Tibial nerve (tissue), 4 donors: ENCODE measurements at places on chromosomes 3 and 15.

DNA sequence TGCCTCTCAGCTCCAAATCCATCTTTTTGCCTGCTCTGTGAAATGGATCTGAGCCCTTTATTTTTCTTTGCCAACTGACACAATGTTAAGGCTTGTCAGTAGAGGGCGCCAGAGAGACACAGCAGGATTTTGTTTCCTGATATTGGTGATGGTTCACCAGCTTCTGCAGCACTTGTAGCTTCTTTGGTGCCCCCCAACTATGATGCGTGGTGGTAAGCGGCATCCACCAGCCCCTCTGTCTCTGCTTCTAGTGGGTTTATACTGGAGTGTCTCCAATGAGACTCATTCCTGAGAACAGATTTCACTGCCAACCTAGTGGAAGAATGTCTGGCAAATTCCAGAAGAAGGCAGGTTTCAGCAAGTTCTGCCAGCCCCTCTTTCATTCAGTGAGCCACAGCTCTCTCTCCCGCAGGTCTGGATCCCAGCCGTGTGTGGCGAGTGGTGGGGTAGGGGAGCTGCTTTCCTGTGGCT is 471.9 kb upstream of the FRG2C start:
- peak; percentile 65 for DNase-seq

GRCh38 chr3:39550354-39551051 is 83.0 kb downstream of the MOBP start:
- no peak for DNase-seq

- no peak for DNase-seq
Measured at GRCh38 chr15:88920186-88920891, 7.2 kb upstream of the MFGE8 start.

- DNase-seq = no peak
Measured at GRCh38 chr15:38670128-38671005, 105.8 kb upstream of the RASGRP1 start.

DNA sequence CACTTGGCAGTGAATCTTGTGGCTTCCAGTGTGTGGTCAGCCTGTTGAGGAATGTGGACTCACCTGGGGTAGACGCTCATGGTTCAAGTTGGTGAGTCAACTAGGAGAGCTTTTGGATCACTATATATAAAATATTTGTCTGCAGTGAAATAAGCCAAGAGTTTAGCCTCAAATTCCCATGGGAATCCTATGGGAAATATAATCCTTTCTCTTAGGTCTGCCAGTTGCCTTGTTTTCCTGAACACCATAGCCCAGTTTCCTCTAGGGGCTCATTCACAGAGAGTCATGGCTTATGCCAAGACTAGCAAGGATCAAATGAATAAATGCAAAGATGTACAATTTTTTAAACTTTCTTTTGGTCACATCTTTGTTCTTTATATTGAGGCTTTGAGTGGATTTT is 100.1 kb upstream of the NPHP3 start:
- DNase-seq = no peak

DNA sequence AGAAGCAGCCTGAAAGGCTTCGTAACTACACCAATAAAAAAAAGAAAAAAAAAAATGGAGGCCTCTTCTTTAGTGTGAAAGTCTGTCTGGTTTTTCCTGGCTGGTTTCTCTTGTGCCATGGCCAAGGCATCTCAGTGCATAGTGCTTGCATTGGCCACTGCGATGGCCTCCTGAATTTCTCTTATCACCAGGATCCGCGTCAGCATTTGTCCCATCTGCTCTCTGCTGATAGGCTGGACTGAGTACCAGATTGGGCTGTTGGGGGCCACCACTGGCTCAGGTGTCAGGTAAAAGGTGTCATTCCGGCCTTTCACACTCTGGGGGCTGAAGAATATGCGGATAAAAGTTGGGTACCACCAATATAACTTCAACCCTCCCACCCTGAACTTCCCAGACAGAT is 1.1 kb upstream of the IMPDH2 start:
- no peak for DNase-seq

GRCh38 chr15:40392986-40393948 is 10.7 kb downstream of the KNSTRN start:
- DNase-seq = no peak

DNA sequence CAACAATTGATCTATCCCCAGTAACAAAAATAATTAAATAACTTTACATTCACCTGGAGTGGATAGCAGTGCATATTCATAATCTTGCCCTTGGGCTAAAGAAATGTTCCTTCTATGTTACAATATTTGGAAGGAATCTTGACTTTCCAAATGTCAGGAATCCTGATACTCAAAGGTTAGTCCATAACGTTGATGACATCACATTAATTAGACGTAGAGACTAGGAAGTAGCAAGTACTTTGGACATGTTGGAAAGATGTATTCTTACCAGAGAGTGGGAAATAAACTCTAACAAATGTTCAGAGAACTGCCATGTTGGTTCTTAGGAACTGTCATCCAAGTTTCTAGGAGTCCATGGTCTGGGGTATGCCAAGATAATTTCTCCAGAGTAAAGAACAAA is 70.6 kb upstream of the SLC25A36 start:
- no peak for DNase-seq

DNA sequence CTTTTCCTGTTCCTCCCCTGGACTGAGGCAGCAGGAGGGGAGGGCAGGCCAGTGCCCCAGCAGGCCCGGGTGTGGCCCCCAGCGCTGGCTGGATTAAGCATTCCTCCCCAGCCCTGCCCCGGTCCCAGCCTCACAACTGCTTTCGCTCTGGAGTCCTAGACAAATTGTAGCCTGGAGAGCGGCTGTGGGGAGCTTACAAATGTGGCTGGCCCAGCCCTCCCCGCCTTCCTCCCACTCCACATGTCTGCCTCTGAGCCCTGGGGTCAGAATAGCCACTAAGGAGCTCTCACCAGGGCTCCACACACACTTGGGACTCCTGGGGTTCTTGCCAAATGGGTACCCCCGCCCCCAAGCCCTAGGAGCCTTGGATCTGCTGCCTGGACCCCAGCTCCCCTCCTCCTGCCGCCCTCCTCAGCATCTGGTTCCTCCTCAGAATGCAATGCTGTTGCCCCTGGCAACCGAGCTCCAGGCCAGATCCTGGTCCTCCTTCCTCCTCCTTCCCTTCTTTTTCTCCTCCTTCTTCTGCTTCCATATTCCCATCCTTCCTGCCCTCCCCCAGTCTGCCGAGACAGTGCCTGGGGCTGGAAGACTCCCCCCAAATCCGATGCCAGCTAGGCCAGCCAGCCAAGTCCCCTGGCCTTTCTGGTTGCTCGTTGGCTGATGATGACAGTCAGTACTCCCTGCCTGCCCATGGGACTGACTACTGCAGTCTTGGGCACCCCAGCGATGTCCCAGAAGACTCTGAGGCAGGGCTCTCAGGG is 91.1 kb downstream of the LINGO1 start:
- DNase-seq = peak; percentile 32

DNA sequence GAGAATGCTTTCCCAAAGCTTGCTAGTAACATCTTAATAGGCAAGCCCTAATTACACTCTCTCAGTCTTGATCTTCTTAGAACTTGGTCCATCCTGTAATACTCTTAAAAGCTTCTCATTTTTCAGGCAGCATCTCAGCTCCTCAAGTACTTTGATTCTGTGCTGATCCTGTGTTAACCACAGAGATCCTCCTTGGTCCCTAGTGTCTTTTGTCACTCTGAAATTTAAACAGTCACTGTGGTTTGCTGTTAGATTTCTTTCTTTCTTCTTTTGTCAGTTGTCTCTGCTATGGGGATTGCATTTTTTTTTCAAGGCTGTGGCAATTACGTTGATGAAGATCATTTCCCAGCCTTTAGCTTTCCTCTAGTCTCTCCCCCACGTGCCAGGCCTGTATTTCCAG is 26.0 kb upstream of the UBE3A start:
- no peak for DNase-seq

- DNase-seq = no peak
Measured at GRCh38 chr15:48433226-48433886, 102.1 kb downstream of the DUT start.

- DNase-seq = no peak
Measured at GRCh38 chr15:99711625-99712024, 21.6 kb downstream of the LYSMD4 start.

- DNase-seq = no peak
Measured at GRCh38 chr3:52145736-52146110, 8.5 kb downstream of the POC1A start.

DNA sequence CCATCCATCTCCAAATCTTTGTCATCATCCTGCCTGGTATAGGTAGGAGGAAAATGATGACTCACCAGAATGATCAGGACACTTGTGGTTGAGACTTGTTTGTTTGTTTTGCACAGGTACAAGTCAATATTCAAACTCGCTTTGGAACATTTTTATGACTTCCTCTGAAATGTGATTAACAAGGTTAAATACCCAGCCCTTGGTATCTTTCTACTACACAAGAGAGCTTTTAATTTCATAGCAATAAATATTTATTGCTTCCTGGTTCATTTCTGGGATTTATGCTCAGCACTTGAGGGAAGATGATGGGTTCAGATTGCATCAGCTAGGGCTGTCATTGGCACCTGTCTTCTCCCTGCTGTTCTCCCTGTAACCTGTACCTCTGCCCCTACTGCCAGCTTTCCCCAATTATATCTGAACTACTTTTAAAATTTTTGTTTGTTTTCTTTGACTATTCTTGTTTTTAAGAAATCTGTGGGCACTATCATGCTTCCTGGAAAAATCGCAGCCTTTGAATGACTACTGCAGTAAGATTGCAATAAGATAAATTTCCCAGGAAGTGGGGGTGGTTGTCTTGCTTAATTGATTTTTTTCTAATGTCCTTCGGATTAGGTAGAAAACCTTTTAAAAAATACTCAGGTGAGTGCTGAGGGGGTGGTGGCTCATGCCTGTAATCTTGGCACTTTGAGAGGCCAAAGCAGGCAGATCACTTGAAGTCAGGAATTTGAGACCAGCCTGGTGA is 24.3 kb upstream of the GCNT3 start:
- DNase-seq = no peak

- no peak for DNase-seq
Measured at GRCh38 chr3:171811295-171811912, 1.1 kb upstream of the PLD1 start.

DNA sequence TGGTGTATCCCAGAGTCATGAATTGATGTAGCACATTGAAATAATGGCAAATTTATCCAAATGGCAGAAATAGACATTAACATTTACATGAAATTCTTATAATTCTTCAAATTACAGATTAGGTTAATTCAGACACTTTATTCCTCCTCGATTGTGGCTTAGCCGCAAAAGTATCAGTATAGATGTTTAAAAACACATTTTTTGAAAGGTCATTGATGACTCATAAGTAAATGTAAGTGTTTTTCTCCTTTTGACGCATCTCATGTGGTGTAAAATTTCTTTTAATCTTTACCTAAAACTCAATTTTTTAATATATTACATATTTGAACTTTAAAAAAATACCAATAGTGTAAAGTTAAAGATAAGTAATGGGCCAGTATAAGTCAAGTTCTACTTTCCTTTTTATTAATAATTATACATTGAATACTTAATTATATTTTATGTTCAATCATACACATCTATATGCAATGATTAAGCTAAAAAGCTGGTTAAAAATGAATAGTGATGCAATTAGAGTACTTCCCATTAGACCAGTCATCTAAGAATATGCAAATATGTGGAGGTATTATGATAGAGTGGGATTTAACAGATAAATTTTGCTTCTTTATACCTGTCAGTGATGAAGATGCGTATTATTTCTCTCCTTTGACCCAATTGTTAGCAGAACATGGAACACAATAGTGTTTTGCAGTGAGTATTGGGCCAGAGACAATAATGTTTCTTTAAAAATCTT is 678.1 kb upstream of the DPPA4 start:
- DNase-seq = no peak

DNA sequence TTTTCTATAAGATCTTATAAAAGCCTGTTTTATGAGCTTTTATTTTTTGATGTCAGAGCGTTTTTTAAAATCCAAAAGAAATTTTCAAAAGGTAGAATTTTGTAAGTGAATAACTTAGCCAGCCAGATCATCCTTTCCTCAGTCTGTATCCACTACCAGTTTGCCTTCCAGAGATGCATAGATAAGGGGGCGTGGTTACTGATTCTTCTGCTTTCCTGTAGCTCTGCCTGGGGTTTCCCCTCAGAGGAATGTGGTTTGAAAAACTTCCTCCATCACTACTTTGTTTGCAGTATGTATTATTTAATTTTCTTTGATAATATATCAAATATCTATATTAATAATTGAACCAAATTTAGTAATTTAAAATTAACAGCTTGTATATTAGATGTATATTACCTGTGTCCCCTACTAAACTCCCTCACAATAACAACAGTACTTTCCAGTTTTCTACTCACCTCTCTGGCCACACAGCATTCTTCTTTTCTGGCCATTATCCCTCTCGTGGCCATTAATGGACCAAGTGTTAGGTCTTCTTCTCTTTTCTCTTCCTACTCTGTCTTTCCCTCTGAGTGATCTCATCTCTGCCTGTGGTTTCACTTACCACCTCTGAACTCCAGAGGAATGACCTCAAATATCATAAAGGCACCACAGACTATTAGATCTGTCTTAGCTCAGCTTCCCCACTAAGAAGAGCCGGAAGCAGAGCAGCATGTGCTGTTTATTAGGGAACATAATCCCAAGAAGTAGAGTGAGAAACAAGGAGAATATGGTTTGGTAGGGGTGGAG is 239.7 kb downstream of the UBE2E2 start:
- no peak for DNase-seq

GRCh38 chr15:38894243-38894948 is 329.8 kb upstream of the RASGRP1 start:
- DNase-seq = no peak

DNA sequence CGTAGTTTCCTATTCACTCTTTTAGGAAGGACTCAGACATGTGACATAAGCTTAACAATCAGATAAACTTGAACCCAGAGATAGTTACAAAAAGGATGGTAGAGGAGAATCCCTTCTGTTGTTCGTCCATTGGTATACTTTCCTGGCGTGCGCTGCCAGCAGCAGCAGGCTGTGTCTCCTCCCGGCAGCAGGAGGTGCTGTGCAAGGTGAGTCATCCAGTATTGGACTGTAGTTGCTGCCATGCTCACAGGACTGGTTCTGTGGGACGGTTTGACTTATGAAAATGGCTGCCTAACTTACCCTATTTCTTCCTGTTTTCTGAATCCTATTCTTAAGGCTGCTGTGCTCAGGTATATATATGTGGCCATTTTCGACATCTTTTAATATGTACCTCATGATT is 253.4 kb upstream of the LRRC3B start:
- no peak for DNase-seq

GRCh38 chr3:15860014-15860934 is 62.5 kb upstream of the ANKRD28 start:
- no peak for DNase-seq

- DNase-seq = no peak
Measured at GRCh38 chr3:98029083-98029482, 6.0 kb downstream of the GABRR3 start.

- DNase-seq = no peak
Measured at GRCh38 chr15:56715220-56715619, 18.1 kb downstream of the ZNF280D start.

DNA sequence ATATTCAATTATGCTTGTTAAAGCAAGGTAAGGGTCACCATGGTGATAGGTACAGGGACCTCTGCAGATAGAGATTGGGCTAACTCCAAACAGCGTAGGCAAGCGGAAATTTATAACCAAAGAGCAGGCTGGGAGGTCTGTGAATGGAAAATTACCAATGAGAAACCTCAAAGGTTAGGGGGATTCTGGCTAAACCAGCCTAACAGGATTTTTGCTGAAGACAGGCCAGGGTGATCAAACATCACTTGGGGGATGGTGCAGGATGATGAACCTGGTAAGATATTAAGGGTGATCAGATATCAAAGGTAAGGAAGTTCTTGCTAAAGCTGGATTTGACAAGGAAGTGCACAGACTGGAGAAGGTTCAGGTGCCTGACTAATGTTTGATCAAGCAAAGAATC is 35.3 kb upstream of the SNRPN start:
- no peak for DNase-seq

- no peak for DNase-seq
Measured at GRCh38 chr15:43253431-43254403, 13.0 kb downstream of the TGM5 start.
